Fibroblast of skin of back (primary cell): ENCODE measurements at places on chromosomes 12 and 14.

DNA sequence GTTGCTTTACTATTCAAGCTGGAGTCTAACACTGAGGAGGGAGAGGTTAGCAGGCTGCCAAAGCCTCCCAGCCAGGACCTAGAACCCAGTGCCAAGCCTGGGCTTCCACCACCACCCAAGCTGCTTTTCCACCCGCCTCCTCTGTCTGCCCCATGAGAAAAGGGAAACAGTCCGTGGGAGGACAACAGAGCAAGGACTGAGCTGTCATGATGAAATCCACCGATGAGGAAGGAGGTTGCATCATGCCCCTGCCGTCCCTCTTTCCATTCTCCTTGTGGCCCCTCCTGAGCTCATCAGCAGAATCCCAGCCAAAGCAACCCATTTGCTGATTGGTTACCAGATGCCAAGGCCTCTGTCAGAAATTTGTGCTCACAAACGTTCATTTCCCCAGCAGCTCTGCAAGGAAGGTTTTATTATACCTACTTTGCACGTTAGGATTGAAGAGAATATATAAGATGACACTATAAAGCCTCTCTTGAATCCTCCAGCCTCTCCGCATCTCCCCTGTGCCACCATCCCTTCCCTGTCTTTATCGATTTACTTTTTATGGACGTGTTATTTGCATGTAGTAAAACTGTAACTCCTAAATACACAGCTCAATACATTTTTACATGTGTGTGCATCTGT is 6.3 kb upstream of the SERPINA1 start:
- DNase-seq: peak; percentile 30

GRCh38 chr12:45688183-45688582 is 41.3 kb upstream of the ARID2 start:
- no peak for DNase-seq

DNA sequence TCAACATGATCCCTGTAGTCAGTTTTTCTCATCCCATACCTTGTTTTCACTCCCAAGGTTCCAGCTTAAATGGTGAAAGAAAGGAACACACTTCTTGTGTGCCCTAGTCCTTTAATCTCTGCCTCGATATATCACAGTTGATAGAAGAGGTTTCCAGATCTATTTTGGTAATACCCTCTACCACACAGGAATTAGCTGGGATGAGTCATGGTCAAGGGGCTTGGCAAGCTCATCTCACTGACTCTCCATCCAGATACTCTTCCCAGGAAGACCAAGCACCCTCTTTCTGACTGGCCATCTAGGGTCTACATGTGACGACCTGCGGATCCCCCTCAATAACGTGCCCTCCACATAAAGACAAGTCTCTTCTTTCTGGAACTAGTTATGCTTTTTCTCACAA is 277.9 kb downstream of the ITPR2 start:
- DNase-seq: peak; percentile 27

DNA sequence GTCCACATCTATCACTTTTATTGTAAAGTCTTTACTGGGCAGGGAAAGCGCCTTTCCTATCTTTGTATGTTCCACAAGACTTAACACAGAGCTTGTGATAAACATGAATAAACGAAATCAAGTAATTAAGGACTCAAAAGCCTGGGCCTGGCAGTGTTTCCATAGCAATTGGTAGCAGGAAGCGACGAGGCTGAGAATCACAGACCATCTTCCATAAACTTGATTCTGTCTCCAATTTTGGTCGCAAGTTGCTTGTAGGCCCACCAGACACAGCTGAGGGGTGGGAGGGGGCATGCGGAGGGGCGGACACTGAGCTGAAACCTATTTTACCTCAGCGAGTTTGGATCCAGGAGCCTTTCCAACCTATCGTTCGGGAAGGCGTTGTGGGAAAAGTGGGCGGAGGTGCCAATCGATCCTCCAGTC is 302 bp downstream of the CCDC38 start:
- DNase-seq: no peak

DNA sequence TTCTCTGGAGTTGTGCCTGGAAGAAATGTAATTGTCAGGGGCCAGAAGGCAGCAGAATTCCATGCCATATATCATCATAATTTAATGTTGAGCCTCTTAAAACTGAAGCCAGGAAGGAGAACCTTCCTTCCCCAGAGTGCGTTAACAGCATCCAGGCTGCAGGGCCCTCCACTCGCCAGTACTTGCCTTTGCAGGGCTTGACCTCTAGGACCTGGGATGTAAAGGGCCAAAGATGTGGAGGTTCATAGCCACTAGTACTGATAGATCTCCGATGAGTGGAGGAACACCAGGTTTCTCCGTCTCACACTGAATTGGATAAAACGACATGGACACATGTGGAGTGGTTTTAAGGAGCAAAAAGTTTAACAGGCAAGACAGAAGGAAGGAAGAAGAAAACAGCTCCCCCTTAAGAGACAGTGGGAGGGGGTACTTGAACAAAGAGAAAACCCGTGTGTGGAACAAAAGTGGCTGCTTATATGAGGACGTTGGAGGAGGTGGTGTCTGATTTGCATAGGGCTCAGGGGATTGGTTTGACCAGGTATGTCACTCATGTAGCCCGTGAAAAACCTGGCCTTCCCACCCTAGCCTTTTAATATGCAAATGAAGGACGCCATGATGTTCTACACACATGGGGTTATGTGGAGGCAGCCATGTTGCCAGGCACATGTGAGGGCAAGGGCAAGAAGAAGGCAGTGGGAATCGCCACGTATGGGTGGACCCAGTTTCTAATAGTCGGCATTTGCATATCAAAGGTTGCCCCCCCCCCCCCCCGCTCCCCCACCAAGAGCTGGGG is 38.8 kb upstream of the WSCD2 start:
- DNase-seq: no peak
